NCI-H187 (cell line): ENCODE measurements at places on chromosomes 5 and 9.
A peak's percentile ranks its signal among the peaks of the same experiment; 100 is the strongest.

GRCh38 chr9:99515093-99515492 is 293.0 kb downstream of the SEC61B start:
- no peak for DNase-seq

GRCh38 chr9:78697618-78698017 is 400.7 kb downstream of the PSAT1 start:
- no peak for DNase-seq

DNA sequence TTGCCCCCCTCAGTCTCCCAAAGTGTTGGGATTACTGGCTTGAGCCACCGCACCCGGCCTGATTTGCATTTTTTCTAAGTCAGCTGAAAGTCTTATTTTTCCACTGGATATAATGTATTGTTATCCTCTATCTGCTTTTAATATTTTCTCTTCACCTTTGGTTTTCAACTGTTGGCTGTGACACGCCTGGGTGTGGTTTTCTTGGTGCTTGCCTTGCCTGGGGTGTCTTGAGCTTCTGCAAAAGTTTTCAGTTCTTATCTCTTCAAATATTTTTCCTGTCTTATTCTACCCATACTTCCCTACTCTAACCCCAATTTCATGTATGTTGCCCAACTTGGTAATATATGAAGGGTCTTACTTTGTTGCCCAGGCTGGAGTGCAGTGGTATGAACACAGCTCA is 4.3 kb upstream of the MXD3 start:
- no peak for DNase-seq

GRCh38 chr9:98992885-98993569 is 49.3 kb downstream of the COL15A1 start:
- no peak for DNase-seq

GRCh38 chr5:172853355-172853975 is 19.4 kb downstream of the ERGIC1 start:
- no peak for DNase-seq

- no peak for DNase-seq
These were observed 31.3 kb upstream of the GRIA1 start for GRCh38 chr5:153459051-153459743.

DNA sequence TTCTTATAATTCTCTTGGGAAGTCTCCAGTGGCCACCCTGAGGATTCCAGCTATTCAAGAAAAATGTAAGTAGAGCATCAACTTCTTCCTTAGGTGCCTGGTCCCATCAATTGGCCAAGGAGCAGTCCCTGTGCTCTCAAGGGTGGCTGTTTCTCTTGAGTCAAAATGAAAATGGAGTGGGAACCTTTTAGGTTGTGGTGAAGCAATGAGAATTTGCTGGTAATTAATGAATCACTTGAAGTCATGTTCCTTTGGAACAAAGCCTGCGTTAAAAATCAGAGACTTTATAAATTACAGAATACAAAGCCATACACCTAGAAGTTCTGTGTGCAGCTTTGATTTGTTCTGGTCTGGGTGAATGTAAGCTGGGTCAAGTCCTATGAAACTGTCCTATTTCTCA is 48.9 kb downstream of the IL31RA start:
- no peak for DNase-seq

DNA sequence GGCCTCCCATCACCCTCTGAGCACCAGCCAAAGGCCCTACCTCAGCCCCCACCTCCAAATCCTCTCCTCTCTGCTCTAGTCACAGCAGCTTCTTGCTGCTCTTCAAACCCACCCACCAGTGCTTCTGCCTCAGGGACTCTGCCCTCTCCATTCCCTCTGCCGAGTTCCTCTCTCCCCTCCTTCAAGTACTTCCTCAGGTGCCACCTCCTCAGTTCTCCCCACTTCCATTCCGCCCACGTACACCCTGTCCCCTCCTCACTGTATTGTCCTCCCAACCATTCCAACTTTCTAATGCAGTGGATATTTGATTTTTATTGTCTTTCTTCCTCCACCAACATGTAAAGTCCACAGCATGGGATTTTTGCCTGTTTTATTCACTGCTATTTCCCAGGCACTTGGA is 43.2 kb downstream of the C5orf15 start:
- DNase-seq: no peak

GRCh38 chr9:9615086-9615485 is 997.7 kb downstream of the PTPRD start:
- DNase-seq: peak; percentile 1

GRCh38 chr9:36802201-36802920 is 229.7 kb downstream of the MELK start:
- no peak for DNase-seq

- DNase-seq: no peak
These were observed 17.0 kb downstream of the MRPL36 start for GRCh38 chr5:1782385-1783215.

DNA sequence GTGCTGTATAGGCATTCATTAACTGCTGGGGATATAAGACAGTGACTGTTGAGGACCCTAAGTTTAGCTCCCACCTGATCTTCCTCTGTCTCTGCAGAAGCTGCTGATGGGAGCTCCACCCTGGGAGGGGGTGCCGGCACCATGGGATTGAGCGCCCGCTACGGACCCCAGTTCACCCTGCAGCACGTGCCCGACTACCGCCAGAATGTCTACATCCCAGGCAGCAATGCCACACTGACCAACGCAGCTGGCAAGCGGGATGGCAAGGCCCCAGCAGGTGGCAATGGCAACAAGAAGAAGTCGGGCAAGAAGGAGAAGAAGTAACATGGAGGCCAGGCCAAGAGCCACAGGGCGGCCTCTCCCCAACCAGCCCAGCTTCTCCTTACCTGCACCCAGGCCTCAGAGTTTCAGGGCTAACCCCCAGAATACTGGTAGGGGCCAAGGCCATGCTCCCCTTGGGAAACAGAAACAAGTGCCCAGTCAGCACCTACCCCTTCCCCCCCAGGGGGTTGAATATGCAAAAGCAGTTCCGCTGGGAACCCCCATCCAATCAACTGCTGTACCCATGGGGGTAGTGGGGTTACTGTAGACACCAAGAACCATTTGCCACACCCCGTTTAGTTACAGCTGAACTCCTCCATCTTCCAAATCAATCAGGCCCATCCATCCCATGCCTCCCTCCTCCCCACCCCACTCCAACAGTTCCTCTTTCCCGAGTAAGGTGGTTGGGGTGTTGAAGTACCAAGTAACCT is 22.1 kb downstream of the PCDHGC5 start:
- no peak for DNase-seq

- DNase-seq: no peak
These were observed 8.5 kb downstream of the FUBP3 start for GRCh38 chr9:130587921-130588320.

- no peak for DNase-seq
These were observed 74.1 kb downstream of the SERINC5 start for GRCh38 chr5:80181618-80182211.

- DNase-seq: no peak
These were observed 29.4 kb downstream of the NR6A1 start for GRCh38 chr9:124741662-124742061.

GRCh38 chr5:141362719-141363118 is 1.2 kb upstream of the PCDHGA5 start:
- DNase-seq: no peak

- DNase-seq: no peak
These were observed 4.2 kb downstream of the WWC1 start for GRCh38 chr5:168295574-168296201.

DNA sequence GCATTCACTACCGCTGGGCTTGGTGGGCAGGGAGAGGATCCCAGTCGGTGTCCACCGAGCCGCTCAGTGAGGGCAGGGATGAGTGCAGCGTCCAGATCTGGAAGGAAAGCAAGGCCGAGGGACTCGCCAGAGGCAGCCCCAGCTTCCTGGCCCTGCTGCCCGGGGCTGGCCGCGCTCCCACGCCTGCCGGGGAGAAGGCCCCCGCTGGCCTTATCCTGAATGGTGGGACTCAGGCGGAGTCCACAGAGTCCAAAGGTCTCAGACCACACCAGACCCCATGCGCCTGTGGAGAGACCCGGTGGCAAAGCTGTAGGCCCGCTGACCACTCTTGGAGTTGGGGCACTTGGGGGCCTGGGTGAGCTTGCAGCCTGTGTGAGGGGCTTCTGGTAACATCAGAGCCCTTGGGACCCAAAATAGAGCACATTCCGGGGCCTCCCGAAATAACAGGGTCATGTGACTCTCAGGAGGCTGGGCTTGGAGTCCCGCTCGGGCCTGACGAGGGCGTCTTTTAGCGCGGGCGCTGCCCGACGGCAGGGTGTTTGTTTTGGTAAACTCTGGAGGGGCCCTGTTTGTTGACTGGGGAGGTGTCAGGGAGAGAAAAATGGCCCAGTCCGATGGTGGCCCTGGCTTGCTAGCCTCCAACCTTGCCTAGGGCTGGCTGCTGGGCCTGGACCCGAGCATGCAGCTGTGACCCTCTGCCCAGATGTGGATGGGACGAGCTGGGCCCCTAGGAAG is 2.8 kb downstream of the RXRA start:
- DNase-seq: no peak

GRCh38 chr5:158135682-158136179 is 276.8 kb upstream of the CLINT1 start:
- peak; percentile 38 for DNase-seq

- no peak for DNase-seq
These were observed 13.0 kb downstream of the MED10 start for GRCh38 chr5:6365142-6365976.

- no peak for DNase-seq
These were observed 29.5 kb upstream of the PLIN2 start for GRCh38 chr9:19156805-19157204.

DNA sequence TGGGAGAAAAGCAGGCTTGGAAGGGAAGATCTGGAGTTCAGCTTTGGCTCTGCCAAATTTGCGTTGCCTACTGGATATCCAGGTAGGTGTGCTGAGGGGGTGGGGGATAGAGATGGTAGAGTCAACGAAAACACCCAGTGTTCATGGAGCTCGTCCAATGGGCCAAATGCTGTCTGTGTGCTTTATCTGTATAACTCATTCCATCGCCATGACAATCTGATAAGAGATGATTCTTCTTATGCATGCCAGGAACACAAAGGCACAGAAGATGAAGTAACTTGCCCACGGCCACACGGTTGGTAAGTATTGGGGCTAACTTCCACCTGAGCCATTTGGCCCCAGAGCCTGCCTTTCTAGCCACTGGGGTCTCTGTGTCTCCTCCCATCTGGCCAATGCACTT is 53.2 kb downstream of the BOD1 start:
- DNase-seq: no peak

DNA sequence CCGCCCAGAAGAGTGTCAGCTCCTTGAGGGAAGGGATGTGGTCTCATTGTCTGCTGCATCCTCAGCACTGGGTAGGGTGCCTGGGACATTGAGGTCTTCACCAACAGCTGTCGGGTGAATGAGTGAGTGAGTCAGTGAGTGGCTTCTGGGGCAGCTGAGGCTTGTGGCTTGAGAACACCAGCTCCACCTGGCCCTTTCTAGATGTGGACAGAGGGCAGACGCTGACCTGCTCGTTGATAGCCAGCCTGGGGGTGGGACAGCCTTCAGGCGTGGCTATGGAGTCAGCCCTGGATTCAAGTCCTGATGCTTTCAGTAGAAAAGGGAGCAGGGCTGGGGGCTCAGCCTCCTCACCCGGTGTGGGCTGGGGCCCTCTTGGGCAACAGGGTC is 215.1 kb downstream of the C9orf50 start:
- DNase-seq: no peak

DNA sequence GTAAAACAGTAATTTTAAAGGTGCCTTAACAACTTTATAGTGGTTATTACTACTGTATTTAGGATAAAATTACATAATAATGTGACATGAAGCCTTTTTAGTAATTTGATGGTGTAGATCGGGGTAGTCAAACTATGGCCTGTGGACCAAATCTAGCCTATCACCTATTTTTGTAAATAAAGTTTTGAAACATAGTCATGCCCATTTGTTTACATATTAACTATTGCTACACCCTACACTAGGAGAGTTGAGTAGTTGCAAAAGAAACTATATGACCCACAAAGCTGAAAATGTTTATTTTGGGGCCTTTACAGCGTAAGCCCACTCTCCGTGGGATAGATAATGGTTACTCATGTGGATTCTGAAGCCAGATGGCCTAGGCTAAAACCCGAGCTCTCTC is 6.2 kb downstream of the CEP78 start:
- DNase-seq: no peak

- no peak for DNase-seq
These were observed 19.3 kb upstream of the WNT8A start for GRCh38 chr5:138064526-138064925.

- no peak for DNase-seq
These were observed 202.9 kb upstream of the IL12B start for GRCh38 chr5:159533197-159533596.

DNA sequence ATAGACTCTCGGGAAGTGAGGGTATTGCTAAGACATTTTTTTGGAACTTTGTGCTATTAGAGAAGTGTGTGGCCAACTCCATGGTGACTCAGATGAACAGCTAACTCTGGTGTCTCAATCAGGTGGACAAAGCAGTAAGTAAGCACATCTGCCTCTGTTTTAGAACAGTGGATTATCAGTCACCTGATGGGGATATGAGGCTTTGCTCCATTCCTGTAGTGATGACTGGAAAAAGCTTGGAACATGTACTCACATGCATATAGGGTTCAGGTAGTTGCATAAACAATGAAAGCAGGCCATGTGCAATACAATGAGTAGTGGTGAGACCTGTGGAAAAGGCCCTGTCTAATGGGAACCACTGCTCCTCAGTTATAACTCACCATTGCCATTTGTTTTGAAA is 168.2 kb upstream of the FBN2 start:
- no peak for DNase-seq

GRCh38 chr5:123428521-123429220 is 5.5 kb upstream of the CEP120 start:
- no peak for DNase-seq

- no peak for DNase-seq
These were observed 177.3 kb downstream of the CFAP90 start for GRCh38 chr5:7673658-7674057.

DNA sequence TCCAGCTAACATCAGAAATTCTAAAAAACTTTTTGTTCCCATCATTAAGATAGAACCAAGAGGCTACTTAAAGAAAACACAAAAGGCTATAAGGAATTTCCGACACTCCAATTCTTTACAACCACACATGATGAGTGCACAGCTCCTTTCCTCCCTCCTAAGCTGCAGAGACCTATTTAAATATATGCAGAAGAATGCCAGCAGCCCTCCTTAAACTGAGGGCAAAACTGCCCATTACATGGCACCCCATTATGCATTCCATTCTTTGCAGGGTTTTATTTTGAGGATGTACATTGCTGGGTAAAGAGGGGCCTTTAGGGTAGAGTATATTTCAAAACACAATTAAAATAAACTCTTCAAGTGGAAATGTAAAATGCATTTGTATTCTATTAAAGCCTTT is 502.9 kb downstream of the RASEF start:
- DNase-seq: no peak
